Esophagus squamous epithelium (tissue), 5 donors: ENCODE measurements at places on chromosomes 16 and 17.

GRCh38 chr16:396605-397004, 394 bp upstream of the NME4 start:
- DNase-seq = no peak

DNA sequence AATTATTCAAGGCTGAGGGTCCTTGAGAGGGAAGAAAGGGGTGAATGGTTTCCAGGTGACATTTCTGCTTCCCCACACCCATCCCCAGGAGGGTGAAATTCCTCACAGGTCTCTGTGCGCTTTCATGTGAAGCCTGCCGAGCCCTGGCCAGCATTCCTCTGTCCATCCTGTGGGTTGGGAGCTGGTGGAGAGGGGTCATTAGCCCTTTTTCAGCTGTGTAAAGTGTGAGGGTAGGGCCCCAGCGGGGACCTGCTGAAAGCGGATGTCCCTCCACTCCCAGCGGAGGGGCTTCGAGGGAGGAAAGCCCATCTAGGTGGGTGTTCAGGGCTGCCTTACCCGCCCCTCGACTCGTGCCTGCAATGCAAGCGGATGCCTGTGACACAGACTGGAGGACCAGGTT, 53.3 kb upstream of the DLX4 start:
- DNase-seq = no peak

DNA sequence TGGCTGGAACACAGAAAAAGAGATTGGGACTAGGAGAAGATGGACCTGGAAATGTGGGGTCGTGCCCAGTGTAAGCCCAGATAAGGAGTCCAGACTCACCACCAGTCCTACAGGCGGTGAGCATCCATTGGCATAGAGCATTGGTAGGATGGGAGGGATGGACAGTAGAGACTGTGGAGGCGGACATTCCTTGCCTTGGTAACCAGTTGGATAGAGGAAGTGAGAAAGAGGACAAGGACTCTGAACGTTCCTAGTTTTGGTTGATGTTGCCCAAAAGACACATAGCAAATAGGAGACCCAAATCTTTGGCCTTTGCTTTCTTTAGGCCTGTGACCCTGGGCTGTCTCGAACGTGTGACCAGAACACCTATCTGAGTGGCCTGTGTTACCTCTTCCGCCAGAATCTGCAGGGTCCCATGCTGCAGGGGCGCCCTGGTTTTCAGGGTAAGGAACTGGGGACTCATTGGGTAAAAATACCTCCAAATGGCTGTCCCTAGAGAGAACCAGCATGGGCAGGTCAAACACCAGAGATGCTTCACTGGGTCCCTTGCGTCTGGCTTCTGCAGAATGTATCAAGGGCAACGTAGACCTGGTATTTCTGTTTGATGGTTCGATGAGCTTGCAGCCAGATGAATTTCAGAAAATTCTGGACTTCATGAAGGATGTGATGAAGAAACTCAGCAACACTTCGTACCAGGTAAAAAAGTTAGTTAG, 6.4 kb downstream of the ITGAL start:
- DNase-seq = no peak

GRCh38 chr16:85641776-85642176, 28.7 kb downstream of the GSE1 start:
- no peak for DNase-seq

GRCh38 chr17:10337976-10338375, 34.8 kb downstream of the MYH13 start:
- DNase-seq = no peak

- DNase-seq = no peak
These were observed 26.7 kb upstream of the CFAP20 start for GRCh38 chr16:58155839-58156238.

DNA sequence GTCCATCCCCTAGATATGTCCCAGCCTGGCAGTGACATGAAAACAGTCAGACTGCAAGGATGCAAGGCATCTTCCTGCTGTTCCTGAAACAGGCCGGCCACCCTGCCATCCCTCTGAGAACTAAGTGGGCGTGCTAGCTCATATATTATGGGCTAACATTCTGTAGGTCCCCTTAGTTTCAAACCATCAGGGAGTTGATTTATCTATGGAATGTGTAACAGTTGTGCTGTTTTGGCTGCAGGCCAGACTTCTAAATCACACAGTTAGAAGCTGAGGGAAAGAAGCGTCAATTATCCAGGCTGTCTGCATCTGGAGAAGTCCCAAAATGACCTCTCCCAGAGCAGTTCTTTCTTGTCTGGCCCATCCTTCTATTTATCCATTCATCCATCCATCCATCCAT, 102.7 kb upstream of the DNAH9 start:
- DNase-seq = no peak

GRCh38 chr17:28228109-28228840, 90.7 kb upstream of the TMEM97 start:
- no peak for DNase-seq

DNA sequence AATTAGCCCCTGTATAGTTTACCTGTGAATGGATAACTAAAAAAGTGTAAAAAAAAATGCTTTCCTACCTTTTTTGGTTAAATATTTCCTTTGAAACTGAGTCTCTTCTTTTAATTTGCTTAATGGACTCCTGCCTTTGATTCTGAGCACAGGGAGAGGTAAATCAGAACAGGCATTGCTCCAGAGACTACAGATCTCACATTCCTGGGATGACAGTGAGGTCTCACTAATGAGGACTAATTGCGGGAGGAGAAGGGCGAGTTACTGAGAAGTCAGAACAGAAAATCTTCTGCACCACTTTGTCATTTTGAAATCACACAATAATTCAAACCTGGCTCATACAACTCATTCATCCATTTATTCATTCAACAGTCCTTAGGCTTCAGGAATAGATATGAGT, 437.0 kb upstream of the ASIC2 start:
- no peak for DNase-seq

GRCh38 chr17:55722742-55723487, at the start of gene TMEM100:
TMEM100 (minus strand) TSS chr17:55722864; CDS start chr17:55721070, 1,794 bp downstream.
- no peak for DNase-seq

DNA sequence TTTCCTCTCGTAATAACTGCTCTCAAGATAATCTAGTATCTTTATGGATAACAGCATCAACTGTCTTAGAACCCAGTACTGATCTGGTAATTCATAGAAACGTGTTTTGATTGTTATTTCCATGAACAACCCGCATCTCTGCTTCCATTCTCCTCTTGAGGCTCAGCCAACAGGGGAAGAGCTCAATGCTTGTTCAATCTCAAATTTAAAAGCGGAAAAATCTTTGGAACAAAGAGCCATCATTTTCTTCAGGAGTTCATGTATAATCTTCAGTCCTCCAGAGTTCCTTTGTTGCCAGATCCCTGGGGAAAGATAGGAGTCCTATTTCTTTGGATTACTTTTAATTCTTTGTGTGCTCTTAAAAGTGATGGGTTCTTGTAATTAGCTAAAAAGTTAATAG, 319.9 kb downstream of the GRIN2A start:
- DNase-seq = no peak

- no peak for DNase-seq
These were observed 50.8 kb downstream of the AKAP1 start for GRCh38 chr17:57135789-57136291.

DNA sequence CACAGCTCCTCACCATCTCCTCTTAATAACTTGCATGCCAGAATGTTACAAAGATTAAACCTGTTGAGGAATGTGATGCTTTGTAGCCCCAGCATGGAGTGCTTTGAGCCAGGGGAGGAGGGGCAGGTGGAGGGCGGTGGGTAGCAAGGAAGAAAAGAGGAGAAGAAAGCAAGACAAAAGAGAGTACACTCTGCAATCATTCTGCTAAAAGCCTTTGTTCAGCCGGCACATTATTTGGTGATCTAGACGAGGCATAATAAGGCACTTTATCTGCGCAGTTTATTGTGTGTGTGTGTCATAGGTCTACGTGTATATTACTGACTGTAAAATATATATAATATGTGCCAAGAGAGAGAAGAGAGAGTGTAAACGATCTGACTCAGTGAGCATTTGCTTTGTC, 139.1 kb downstream of the SOX9 start:
- DNase-seq = no peak

- DNase-seq = no peak
These were observed 11.8 kb upstream of the PEMT start for GRCh38 chr17:17603178-17603894.

- no peak for DNase-seq
These were observed 3.8 kb downstream of the TNRC6C start for GRCh38 chr17:77962348-77962747.

DNA sequence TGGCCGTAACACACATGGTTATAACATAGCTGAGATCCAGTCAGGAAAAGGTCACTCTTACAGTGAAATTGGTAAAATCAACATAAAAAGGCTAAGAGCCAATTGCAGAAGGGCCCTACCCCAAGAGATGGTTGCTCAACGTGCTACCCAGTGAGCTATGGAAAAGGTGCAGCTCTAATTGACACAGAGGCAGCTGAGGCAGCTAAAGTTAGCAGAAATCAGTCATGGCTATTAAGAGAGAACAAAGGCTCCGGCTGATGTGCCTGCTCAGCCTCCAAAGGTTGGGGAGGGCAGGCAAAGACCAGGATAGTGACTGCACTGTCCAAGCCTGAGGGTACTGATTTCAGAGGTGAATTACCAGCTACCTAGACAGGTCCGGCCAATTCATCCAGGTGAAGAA, 76.5 kb upstream of the ATP2A3 start:
- no peak for DNase-seq

DNA sequence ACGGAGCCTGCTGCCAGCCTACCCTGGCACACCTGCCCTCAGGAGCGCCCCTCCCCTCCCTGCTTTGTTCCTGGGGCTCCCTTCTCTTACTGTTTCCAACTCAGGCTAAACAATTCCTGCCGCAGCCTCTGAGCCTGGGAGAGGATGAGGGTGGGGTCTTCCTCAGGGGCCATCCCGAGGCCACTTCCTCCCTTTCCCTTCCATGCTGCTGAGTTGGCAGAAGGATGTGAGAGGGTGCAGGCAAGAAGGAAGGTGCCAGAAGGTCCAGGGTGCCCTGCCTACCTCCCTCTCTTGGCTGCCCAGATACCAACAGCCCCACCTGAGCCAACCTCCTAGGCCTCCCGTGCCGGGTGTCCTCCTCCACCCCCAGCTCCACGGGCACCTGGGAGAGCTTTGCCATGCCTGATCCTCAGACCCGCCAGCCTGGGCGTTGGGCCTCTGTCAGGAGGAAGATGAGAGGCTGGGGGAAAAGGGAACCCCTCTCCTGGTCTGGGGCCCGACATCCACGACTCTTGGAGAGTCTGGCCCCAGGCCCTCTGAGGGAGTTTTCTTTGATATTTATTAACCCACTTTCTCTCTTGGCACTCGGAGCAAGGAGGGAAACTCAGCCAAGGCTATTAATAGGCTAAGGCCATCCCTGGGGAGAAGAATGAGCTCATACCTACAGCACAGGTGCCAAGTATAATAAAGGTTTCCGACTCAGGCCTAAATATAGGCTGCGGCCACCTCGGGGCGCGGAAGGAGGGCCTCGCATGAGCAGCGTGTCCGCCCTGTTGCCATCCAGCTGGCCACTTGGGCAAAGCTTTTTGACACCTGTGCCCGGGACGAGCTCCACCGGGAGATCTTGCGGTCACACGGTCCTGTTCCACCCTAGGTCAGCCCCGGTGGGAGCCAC, 232.0 kb downstream of the ENGASE start:
- no peak for DNase-seq

- DNase-seq = peak; percentile 44
These were observed 329 bp downstream of the SMARCD2 start for GRCh38 chr17:63842173-63842539.

DNA sequence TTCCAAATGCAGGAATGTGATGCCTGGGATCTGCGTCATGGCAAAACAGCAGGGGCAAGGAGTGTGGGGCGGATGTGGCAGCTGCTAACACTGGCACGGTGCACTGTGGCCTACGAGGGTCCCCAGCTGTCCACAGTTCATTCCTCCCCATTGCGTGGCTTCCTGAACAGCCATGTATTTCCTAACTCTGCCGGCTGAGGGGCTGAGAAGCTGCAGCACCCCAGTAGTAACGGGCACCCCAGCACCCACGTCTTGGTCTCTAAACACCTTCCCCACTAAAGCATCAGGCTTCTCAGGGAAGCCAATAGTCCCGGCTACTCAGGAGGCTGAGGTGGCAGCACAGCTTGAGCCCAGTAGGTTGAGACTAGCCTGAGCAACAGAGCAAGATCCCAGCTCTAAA, 47.6 kb downstream of the LMF1 start:
- no peak for DNase-seq

DNA sequence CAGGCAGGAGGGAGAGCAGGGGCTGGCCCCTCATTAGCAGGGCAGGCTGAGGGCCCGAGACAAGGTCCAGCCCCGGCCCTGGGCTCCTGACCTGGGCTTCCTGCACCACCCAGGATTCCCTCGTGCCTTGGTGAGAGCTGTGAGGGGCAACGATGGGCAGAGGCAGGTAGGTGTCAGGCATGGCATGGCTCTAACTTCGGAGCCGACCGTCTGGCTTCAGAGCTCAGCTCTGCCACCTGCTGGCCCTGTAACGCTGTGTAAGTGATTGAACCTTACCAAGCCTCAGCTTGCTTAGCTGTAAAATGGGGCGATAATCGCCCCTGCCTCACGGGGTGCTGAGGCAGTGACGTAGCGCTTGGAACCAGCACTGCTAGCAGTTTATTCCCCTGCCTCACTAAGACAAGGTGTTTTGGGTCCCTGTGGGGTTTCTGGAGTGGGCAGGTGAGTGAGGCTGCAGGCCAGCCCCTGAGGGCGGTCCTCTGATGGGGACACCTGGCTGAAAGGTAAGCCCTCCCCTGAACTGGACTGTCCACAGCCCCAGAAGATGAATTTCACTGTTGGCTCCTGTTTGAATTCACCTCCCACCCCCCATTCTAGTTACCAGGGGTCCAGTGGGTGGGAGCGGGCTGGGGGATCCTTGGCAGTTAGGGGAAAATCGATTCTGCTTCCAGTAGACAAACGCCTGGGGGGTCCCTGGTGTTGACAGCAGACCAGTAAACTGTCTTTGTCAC, 184.8 kb upstream of the GSE1 start:
- no peak for DNase-seq

DNA sequence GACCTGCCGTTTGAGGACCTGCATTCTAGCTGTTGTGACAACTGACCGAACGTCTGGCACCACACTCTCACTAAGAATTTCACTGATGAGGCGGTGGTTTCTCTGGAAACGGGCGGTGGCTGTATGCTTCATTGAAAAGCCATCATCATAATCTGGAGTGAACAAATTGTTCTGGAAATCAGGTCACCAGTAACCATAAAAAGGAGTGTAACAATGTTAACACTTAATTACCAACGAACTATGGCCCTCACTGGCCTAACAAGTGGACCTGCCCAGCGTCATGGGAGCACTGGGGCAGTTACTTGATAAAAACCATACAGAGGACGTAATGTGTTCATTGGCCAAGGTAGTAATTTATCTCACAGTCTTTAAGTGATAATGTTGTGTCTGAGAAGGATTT, 15.4 kb downstream of the SMARCE1 start:
- no peak for DNase-seq

GRCh38 chr17:896953-897661, 82.5 kb downstream of the NXN start:
- no peak for DNase-seq

GRCh38 chr17:20043021-20043420, 33.9 kb downstream of the SPECC1 start:
- no peak for DNase-seq

- no peak for DNase-seq
These were observed 11.4 kb upstream of the ITPRIPL2 start for GRCh38 chr16:19102187-19102872.

GRCh38 chr17:21017256-21017655, 25.6 kb downstream of the USP22 start:
- no peak for DNase-seq
